ENCODE measurements at places on chromosomes 2 and 18.

DNA sequence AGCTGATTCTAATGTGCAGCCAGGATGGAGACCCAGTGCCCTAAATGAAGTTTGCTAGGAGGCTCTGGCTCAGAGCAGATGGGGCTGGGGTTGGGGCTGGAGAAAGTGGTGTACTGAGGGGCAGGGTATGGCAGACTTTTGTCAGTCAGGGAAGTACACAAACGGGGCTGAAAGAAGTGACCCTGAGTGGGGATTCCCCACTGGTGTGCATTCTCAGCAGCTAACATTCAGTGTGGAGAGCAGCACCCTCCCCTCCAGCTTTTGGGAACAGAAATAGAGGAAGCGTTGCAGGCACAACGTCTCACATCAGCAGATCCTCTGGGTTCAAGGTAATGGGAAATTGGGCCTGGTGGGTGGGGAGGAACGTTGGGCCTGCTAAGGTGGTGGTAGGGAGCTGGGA is 89.1 kb upstream of the GCFC2 start:
- no peak for DNase-seq

DNA sequence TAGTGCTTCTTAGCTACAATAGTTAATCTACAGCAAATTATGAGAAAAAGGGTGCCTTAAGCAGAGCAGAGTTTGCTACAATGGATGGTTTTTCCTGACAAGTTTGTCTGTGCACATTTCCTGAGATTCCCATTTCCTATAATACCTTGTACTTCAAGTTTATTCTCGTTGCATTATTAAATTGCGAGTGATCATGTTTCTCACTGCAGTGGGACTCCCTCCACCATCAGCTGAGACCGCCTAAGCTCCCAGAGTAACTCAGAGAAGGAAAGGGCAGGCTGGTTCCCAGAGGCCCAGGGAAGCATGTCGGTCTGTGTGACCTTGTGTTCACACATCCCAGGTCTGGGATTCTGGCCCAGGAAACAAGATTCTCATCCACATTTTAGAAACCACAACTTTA is 162.1 kb downstream of the ARL4C start:
- DNase-seq = no peak

- DNase-seq = no peak
These were observed 104.7 kb downstream of the GPR39 start for GRCh38 chr2:132521341-132521740.

DNA sequence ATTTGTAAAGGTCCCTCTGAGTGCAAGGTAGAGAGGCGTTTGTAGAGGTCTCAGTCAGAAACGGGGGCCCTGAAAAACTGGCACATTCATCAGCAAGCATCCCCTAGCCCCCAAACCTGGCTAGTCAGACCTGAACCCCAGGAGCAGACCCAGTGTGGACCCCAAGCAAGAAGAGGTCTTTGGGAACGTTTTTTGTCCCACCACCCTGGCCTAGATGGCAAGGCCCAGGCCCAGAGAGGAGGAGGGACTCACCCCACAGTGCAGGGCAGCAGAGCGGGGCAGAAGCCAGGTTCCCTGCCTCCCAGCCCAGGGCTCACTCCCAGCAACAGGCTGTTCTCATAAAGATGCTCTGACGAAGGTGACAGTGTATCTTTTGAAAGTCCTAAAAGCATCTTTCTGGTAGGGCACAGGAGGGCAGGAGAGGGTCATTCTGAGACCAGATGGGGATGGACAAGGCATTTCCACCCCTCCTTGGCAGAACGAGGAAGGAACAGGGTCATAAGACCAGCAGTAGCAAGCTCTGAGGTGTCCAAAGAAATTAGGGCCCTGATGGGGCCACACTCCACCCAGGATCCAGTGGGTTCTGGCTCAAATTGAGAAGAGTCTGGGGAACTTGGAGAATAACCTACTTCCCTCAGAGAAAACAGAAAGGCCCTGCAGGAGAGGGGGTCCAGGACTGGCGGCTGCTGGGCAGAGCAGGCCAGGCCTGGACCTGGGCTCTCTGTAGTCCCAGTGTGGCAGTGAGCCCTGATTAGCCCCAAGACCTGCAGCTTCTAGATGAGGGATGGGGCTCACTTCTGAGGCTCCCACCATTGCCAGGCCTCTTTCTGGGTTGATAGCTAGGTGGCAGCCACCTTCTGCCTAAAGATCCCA is 18.2 kb downstream of the ADRA2B start:
- DNase-seq = no peak

DNA sequence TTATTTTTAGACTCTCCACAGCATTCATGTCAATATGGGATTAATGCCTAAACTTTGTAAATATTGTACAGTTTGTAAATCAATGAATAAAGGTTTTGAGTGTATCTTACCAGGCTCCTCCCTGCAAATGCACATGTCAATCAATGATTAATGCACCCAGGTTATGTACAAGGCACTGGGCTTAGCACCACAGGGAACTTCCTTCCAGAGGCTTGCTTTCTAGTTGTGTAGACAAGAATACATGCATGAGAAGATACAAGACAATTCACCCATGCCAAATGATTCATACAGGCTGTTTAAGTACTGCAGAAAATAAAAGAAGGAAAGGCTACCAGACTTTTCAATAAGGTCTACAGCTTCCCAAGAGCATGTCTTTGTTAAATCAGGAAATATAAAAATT is 114.1 kb downstream of the MMADHC start:
- DNase-seq = no peak

GRCh38 chr2:74028741-74029140 is 44.0 kb downstream of the TET3 start:
- DNase-seq = no peak

DNA sequence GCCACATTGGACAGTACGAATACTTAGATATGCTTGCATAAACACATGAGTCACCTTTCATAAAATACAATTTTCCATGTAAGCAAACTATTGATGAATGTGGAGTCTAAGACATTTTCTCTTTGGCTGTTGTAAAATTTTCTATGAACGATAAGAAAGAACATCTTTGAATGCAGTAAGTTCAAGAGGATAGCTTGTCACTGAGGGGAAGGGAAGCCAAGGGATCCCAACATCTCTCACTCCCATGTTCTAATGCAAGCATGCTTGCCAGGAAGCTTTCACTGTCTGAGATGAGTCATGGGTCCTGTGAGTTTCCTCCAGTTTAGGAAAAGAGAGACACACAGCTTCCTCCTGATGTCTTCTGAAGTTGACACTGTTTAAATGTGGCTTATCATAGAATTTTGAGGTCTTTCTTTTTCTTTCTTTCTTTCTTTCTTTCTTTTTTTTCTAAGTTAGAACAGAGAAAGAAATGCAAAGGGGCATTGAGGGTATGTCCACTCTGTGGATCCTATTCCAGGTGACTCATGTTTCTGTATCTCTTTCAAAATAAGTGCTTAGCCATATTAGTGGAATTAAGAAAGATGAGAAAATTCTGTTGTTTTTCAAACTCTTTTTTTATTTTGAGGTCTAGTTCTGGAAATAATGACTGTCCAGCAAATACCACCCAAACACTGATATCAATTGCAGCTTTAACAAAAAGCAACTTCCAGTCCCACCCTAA is 146.6 kb downstream of the RDH14 start:
- peak; percentile 81 for DNase-seq
